BJ (cell line): ENCODE measurements at places on chromosomes 13 and 19.

DNA sequence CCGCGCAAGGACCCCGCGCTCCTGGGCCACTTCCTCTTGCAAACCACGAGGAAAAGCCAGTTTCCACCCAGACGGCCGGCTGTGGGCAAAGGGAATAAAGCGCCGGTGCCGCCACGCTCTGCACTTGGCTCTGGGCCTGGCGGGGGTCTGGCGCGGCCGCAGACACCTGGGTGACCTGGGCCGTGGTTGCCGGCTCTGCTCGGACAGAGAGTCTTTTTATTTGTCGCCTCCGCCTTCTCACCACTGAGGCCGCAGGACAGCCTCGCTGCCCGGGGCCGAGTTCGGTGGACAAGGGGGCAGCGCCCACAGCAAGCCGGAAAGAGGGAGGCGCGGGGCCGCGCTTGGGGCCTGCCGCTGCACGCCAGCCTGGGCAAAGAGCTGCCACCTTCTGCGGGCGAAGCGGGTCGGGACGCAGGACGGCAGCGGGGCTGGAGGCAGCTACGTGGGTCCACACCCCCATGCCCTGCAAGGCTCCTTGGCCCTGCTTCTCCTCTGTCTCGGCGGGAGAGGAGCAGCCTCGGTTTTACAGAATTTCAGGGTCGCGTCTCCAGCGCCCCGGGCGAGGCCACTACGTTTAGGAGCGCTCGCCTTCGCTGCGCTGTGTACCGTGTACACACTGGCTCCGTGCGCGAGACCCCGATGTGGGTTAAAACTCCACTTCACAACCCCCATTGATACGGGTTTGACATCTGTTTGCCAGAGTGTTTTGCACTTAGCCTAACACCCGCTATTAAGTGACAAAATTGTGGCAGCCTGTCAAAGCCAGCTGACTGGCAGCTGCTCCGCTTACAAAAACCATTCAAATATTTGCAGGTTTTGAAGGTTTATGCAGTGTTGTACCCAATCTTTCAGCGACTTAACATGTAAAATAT lies 13.0 kb upstream of the SOX1 start:
- no peak for DNase-seq

- DNase-seq = no peak
Observed at GRCh38 chr13:90800082-90800746, 547.3 kb upstream of the MIR17HG start.

GRCh38 chr13:105509981-105510762 lies 1025.3 kb downstream of the EFNB2 start:
- DNase-seq = no peak

GRCh38 chr19:29878973-29879654 lies 62.9 kb upstream of the URI1 start:
- DNase-seq = peak; percentile 9

- no peak for DNase-seq
Observed at GRCh38 chr13:75724752-75725517, 88.8 kb downstream of the LMO7 start.

DNA sequence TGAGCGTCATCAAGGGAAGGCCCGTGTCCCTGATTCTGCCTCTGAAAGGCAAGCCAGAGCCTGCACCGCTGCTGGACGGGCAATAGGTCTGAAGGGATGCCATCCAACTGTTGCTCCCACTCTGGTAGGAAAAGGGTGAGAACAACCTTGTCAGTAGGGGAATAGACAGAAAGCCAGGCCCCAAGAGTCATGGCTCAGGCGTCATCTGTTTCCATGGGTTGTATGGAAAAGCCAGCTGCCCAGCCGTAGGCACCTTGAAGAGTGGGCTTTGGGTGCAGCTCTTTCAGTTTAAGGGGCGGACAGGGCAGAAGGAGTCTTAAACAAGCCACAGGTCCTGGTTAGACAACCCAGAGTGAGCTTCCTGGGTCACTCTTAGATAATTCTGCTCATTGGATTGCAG lies 66.5 kb downstream of the RNF6 start:
- no peak for DNase-seq

GRCh38 chr13:50126263-50126992 lies 111.2 kb downstream of the KCNRG start:
- no peak for DNase-seq

GRCh38 chr13:48411147-48411794 lies 1.6 kb downstream of the LPAR6 start:
- no peak for DNase-seq

DNA sequence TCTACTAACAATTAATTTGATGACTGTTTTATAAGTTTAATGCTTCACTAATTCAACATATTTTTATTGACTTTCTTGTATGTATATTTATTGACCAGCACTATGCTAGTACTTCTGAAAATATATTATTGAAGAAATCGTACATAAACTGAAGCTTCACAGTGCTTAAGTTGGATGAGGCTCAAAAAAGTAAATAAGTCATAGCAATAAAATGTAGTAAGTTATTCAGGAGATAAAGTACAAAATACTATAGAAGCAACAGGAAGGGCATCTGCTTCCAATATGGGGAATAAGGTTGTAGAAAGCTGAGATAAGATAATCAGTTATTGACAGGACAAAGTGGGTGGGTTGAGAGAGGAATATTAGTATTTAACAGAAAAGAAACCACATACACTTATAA lies 944.9 kb upstream of the MIR17HG start:
- no peak for DNase-seq

GRCh38 chr19:18785179-18786124 lies 5.7 kb downstream of the COMP start:
- no peak for DNase-seq

DNA sequence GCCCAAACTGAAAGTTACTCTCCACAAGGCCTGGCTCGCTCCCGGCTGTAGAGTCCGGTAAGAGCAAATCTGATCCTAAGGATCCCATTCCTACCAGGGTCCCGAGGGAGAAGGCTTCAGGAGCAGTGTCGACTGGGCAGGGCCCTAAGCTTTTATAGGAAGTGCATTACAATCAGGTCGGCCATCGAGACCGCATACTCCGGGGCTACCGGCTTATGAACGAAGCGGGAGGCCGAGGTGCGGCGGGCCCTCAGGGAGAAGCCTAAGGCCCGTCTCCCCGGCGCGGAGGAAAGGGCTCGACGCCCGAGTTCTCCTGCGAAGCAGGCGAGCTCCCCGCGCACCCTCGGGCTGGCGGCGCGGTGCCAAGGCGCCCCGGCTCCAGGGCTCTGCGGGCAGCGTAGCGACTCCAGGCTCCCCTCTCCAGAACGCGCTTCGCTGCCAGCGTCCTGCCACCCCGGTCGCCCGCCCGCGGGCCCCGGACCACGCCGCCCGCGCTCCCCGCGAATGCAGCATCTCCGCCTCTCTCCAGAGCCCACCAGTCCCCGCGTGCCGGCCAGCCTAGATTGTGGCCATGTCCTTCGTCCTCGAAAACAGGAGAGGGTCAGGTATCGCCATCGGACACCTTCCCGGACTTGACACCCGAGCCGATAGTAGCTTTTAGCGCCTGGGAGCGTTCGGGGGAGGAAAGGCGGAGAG lies 1.4 kb downstream of the EFNB2 start:
- no peak for DNase-seq

- DNase-seq = no peak
Observed at GRCh38 chr19:34375598-34375997, 10.6 kb downstream of the GPI start.

- DNase-seq = no peak
Observed at GRCh38 chr13:30757026-30757742, 21.8 kb downstream of the ALOX5AP start.

GRCh38 chr13:52053460-52053859 lies 29.0 kb downstream of the UTP14C start:
- DNase-seq = no peak

GRCh38 chr19:30332445-30333234 lies 39.5 kb upstream of the ZNF536 start:
- no peak for DNase-seq

GRCh38 chr13:27600711-27601110 lies 19.6 kb downstream of the LNX2 start:
- no peak for DNase-seq

DNA sequence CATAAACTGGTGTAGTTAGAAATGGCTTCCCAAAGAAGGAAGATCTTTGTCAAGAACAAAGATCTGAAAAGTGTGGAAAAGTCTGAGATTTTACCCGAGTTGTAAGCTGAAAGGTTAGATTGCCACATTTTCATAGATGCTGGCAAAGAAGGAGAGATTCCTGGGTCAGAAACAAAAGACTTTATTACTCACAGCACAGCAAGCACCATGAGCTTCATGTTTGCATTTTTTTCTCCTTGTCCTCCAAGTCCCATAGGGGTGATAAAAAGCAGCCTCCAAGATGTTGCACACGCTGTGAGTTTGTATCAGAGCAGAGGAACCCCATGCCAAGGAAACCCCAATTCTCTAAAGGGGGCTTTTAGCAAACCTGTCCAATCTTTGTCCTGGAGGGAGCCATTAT lies 29.3 kb downstream of the MZT1 start:
- no peak for DNase-seq

- DNase-seq = no peak
Observed at GRCh38 chr13:113458253-113459065, 5.2 kb upstream of the ADPRHL1 start.

DNA sequence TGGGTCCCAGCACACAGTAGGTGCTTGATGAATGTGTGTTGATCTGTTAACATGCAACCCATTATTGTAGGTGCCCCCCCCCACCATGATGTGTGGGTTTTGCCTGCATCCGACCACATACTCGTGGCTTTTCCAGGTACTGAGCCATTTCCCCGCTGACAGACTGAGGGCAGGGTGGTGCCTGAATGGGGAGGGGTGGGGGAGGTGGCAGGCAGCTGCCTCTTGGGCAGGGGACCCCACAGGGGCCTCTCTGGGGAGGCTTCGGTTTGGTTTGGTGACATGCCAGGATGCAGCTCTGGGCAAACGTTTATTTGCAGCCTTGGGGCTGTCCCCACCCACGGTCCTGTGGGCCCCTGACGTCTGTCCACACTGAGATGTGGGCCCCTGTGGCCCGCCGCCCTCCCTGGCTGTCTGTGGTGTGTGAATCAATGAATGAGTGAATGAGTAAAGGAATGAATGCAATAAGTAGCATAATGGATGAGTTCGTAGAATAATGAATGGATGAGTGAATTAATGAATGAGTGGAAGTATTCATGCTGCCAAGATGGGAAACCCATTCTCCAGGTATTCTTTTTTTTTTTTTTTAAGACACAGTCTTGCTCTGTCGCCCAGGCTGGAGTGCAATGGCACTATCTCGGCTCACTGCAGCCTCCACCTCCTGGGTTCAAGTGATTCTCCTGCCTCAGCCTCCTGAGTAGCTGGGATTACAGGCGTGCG lies 9.0 kb upstream of the JUND start:
- DNase-seq = no peak

GRCh38 chr13:20699715-20700114 lies 3.8 kb upstream of the IL17D start:
- DNase-seq = no peak

DNA sequence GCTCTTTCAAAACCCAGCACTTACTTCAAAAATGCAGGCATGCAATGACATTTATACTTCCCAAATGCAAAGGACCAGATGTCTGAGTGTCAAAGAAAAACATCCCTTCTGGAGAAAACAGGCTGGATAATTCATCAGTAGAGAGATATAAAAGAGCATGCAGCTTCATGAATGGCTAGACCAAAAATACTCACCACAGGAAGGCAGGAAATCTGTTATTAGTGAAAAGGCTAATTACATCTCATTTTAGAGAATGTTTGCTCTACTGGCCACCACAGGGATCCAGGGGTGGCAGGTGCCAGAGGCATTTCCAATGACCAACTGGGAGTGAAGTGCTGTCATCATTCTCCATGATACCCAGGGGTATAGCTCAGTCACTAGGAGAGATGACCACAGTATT lies 106.5 kb downstream of the LHFPL6 start:
- no peak for DNase-seq

GRCh38 chr13:50131920-50132903 lies 117.0 kb downstream of the KCNRG start:
- no peak for DNase-seq

GRCh38 chr19:54282686-54283470 lies 2.0 kb upstream of the LILRB2 start:
- DNase-seq = no peak

DNA sequence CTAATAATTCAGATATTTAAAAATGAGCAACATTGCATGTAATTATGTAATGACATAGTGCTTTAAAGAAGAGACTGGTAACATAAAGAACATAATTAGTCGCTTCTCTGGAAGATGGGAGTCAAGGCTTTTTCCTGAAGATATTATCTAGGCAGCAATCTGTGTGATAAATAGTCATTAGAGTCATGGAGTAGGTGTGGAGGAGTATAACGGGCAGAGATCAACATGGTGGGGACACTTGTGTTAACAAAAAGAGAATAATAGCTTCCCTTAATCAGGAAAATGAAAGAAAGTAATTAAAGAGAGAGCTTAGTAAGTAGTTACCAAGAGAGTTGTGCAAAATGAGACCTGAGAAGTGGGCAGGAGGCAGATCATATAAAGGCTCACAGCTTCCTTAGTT lies 1417.1 kb upstream of the ATXN8OS start:
- no peak for DNase-seq

DNA sequence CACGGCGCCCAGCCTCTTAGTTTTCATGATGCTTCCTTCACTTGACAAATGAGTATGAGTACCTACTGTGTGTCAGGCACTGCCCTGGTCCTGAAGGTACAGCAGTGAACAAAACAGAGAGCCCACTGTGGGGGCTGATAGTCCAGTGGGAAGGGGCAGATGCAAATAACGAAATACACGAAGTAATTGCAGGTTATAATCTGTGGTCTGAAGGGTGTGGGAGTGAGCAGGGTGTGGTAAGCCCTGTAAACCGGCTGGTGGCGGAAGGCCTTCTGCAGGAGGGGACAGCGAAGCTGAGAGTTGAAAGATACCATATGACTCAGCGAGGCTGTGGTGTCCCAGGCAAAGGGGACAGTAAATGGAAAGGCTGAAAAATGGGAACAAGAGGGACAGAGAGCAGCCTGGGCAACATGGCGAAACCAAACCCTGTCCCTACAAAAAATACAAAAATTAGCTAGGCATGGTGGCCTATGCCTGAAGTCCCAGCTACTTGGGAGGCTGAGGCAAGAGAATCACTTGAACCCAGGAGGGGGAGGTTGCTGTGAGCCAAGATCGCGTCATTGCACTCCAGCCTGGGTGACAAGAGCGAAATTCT lies 60.5 kb downstream of the MAP4K1 start:
- DNase-seq = no peak

DNA sequence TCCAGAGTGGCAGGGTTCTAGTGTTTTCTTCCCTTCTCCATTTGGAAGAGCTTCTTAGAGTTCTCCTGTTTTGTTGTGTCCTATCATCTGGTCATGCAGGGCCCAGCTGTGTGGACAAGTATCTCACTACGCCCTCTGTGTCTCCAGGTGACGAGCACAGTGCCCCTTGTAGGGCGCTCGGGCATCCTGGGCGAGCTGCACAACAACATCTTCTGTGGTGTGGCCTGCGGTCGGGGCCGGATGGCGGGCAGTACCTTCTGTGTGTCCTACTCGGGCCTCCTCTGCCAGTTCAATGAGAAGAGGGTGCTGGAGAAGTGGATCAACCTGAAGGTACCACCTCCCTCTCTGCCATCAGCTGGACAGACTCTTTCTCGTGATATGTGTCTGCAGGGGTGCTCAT lies 13.0 kb downstream of the WDR62 start:
- DNase-seq = no peak
